Stomach (tissue), 19 donors: ENCODE measurements at places on chromosomes 11 and 22. TPM values are rescaled to one million over a fixed set of nuclear protein-coding genes. Genes with fewer than 3 reads are reported as not detected.
A peak's percentile ranks its signal among the peaks of the same experiment; 100 is the strongest.

DNA sequence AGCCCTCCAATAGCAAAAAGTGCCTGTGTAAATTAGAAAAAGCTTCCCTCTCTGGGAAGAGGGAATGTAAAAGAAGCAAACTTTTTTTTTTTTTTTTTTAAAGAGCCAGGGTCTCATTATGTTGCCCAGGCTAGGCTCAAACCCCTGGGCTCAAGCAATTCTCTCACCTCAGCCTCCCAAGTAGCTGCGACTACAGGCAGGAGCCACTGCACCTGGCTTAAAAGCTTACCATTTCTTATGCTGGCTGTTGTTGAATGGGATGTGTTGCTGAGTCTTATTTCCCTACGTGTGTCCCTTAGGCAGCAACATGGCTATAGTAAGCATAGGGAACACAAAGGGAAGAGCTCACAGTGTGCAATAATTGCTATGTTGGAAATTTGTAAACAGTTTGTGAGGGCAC lies 225.5 kb upstream of the CCDC90B start:
- no peak for DNase-seq

Gene DGCR6
- 4.1 TPM for polyA plus RNA-seq

Gene RAB36
- polyA plus RNA-seq, result 1.9 TPM

Gene GAL
- polyA plus RNA-seq, result 5.7 TPM

DNA sequence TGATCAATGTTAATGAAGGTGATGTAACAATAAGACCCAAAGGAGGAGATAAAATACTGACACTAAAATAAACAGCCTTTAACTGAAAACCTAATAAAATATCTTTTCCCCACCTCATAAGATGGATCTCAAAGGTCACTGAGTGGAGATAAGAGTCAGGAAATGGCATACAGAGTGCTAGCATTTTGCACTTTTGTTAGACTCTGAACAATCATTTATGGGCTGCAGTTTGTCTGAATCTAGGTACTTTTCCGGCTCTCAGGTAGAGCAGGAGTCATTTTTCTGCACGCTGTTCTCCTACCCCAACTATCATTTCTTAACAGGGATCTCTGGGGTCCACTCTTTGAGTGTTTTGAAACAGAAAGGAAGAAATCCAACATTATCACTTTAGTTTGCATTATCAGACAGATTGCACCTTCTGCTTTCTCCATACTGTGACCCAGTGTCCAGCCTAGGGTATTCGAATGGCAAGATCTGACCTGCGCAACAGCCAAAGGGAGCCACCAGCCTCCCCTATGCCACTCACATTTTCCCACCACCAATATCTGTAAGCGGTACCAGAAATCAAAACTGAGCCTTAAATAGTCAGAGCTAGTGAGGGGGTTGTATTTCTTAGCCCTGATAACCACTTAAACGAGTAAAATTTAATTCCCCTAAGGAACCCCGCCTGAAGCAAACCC lies 863 bp downstream of the SIAE start:
- peak; percentile 15 for DNase-seq

Gene FAM180B
- not detected for polyA plus RNA-seq

- no peak for DNase-seq
Measured at GRCh38 chr11:73217131-73217809, 811 bp upstream of the P2RY2 start.

DNA sequence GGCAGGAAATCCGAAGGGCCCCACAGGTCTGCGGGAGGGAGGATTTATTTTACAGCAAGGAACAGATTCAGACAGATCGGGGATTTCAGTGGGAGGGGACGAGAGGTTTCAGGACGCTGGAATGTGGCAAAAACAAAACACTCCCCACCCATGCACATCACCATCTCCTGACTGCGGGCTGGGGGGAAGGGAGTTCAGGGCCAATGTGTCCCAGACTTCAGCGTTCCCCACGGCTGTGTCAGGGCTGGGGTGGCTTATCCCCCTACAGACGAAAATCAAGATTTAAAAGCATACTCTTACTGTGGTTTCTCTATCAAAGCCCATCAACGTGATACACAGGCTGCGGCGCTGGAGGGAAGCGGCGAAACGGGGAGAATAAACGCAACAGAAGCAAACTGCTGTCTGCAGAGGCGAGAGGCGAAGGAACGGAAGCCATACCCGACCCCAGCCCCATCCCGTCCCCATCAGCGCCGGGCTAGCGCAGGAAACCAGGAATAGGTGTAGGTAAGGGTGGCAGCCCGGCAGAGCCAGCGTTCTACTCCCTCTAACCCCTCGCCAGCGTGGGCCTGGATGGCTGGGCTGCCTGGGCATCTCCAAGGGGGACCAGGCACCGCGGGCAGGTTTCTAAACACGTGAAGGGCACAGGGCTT lies 2.7 kb downstream of the TENM4 start:
- DNase-seq, result peak; percentile 57

Gene IGLL1
- polyA plus RNA-seq, result not detected

DNA sequence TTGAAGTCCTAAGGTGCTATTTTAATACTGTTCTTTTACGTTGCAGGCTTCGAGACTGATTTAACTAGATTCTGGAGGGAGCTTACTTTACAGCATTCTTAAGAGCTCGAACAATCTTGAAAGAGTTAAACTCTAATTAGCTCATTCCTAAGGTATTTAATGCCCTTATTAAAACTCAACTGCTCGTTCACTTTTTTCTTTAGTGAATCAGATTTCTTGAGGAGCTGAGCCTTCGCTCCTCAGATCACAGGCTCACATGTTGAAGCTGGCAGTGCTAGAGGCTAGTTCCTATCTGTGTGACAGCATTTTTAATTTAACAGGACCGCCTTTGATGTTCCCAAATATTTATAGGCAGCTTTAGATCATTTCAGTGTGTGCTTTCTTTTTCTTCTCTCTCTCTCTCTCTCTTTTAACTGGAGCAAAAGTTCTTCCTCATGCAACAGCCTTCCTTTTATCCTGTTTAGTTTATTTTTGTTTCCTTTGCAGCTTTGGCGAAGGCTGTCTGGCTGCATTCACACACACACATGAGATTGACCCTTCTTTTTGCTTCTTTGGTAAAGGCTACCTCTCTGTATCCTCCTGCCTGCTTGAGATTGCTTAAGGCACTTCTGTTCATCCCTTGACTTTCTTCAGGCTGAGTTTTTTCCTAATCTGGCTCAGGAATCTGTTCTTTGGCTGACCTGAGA lies 21.0 kb downstream of the ZNRF3 start:
- DNase-seq, result no peak

DNA sequence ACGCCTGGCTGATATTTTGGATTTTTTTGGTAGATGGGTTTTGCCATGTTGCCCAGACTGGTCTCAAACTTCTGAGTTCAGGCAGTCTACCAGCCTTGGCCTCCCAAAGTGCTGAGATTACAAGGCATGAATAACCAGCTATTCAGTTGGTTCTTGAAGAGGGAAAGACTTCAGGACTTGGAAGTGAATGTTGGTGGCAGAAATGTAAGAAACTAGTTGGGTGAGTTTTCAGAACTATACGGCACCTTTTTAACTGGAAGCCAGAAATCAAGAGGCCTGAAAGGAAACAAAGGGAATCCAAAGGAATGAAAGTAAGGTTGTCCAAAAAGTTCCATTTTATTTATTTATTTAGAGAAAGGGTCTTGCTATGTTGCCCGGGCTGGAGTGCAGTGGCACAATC lies 2.9 kb downstream of the POGLUT3 start:
- DNase-seq, result peak; percentile 27

Gene GP1BB
- polyA plus RNA-seq, result 5.5 TPM

DNA sequence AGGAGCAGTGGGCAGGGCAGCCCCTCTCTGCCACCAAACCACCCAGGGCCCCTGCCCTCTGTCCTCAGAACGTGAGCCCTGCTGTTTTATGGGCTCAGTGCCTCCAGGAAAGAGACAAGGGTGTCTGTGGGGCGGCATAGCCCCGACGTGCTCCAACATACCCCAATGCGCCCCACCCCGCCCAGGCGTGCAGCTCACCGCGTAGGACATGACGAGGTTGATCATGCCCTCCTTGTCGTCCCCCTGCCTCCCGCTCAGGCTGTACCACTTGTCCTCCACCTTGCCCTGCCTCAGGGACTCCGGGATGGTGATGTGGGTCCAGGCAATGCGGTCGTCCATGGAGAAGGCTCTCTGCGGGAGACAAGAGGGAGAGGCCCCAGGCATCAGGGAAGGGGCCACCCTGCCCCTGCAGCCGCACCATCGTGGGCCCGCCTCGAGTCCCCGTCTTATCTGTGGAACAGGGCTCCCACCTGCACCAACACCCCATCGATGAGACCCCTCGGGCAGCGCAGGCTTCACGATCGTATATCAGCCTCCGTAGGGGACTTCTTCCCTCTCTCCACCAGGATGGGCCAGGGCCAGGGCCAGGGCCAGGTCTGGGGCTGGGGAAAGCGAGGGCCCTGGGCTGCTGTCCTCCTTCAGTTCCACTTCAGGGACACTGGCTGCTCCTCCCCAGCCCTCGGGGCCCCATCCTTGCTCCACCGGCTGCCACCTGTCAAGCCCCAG lies 20.8 kb downstream of the TOLLIP start:
- no peak for DNase-seq

DNA sequence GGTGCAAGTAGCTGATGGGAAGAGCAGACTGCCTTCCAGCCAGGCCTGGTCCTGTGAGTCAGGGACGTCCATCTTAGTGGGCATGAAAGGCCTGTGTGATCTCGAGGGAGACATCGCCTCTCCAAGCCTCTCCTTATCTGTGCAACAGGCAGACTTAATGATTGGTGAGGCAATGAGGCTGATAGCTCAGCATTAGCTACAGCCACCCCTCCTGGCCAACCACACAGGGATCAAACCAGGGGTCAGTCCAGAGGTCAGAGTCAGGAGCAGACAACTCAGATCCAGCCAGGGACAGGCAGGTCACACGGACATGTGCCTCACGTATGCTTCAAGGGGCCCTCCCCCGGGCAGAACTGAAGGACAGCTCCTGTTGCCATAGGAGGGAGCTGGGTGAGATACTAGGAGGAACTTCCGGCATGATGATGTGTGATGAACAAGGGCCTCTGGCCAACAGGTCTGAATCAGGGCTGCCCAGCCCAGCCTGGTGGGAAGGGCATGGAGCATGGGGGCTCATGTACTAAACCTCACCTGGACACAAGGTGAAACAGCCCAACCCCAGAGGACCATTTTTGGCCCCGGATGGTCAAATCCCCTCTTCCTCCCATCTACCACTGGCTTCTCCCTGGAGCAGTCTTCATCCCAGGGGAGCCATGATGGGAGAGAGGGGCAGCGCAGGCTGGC lies 2.8 kb upstream of the APOC3 start:
- no peak for DNase-seq

DNA sequence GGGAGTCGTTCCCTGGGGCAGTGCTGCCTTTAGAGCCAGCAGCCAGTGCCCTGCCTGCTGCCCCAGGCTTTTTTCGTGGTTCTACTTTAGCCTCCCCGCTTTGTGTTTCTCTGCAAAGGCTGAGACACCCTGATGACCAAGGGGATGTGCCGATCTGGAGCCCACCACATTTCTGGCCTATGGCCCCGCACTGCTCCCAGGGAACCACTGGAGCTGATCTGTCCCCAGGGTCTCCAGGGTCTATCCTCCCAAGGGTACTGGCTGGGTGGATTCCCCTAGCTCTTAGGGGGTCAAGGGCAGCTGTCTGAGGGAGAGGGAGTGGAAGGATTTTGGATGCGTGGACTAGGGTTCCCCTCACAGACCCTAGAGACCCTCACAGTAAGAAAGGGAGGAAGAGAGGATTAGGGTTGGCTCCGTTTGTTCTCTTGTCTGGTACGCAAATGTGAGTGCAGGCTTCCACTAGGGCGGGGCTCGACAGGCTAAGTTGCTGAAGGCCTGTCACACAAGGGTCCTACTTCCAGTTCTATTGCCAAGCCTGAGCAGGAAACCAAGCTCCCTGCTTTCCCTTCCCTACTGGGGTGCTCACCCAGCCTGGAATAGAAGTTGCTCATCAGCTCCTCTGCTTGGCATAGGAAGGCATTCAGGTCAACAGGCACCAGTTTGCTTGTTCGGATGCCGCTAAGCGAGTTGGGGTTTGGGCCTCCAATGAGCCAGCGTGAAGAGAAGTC lies 19.3 kb downstream of the TREH start:
- DNase-seq, result no peak

Gene NLRX1
- 4.8 TPM for polyA plus RNA-seq

GRCh38 chr22:42680648-42681047 lies 31.5 kb upstream of the CYB5R3 start:
- DNase-seq, result no peak

GRCh38 chr11:47225552-47226400 lies 11.0 kb downstream of the DDB2 start:
- DNase-seq, result no peak

- DNase-seq, result peak; percentile 46
Measured at GRCh38 chr11:12019337-12019736, 10.9 kb upstream of the DKK3 start.

Gene ANO5
- polyA plus RNA-seq, result 0.62 TPM

Gene F2
- 0.19 TPM for polyA plus RNA-seq

DNA sequence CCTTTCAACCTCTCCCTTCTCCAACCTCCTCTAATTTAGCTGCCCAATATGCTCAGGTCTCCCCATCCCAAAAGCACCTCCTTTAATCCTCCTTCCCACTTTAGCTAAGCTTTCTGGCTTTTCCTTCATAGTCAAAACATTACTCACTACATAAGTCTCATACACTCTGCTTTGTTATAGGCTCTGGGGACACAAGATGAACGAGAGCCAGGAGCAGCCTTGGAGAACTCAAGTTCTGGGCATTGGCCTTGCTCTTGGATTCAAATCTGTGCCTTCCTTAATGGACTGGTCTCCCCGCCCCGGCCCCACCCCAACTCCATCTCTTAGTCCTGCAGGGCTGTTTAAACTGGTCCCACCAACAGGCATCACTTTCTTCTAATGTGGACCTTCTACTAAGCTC lies 11.4 kb upstream of the HPX start:
- no peak for DNase-seq

- no peak for DNase-seq
Measured at GRCh38 chr22:49659281-49659923, 168.3 kb downstream of the BRD1 start.

GRCh38 chr11:66126064-66126463 lies 56.0 kb downstream of the PACS1 start:
- peak; percentile 66 for DNase-seq

GRCh38 chr11:122319085-122319484 lies 203.1 kb upstream of the BLID start:
- no peak for DNase-seq

DNA sequence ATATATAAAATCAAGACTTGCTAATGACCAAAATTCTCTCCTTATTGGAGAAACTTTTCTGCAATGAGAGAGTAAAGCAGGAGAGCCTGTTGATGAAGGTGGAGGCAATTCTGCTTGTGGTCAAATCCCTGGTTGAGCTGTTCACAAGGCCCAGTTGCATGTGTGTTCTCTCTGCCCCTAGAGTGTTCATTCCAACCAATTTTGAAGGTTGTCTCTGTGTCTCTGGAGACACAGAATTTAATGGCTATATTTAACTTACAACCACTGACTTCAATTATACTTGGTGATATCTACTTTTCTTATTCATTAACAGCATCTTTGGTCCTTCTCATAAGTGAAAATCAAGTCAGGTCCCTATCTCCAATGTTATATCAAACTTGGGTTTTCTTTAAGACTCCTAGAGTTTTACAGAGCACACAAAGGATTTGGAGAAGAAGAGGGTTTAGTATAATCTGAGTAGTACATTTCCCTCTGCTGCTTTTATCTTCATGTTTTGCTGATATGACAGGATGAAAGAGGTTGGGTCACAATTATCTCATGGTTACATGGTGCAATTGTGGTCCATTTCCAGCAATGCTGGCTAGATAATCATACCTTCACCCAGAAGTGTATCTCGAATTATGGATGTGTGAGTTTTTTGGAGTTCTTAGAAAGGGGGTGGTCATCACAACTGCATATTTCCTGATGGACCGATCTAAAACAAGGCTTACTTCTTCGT lies 4.0 kb downstream of the OOSP4A start:
- DNase-seq, result no peak
